ENCODE measurements at places on chromosomes 4 and X. TPM values are rescaled to one million over a fixed set of nuclear protein-coding genes. Genes with fewer than 3 reads are reported as not detected.

The MAGEB6B gene
- not detected for total RNA-seq

GRCh38 chrX:57821703-57822387 lies 88.4 kb downstream of the ZXDA start:
- DNase-seq, result peak; percentile 10

The C1GALT1C1 gene
- total RNA-seq, result 4.3 TPM

The TEX13D gene
- total RNA-seq, result not detected

The MAGEB17 gene
- not detected for total RNA-seq

DNA sequence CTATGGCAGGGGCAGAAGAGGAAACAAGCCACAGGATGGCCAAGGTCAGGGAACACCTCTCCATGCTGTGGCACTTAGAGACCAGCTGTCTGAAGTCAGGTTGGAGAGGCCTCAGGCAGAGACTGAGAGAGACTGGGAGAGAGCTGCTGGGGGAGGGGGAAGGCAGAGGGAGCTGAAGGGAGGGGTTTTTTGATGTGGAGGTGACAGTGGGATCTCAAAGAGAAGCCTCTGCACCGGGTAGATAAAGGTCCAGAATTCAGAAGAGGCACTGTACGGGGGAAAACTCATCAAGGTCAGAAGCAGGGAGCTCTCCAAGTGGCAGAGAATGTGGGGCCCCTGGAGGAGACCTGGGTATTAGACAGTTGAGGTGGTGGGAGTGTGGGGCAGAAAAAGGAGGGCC lies 41.6 kb upstream of the HMGB3 start:
- DNase-seq, result no peak

DNA sequence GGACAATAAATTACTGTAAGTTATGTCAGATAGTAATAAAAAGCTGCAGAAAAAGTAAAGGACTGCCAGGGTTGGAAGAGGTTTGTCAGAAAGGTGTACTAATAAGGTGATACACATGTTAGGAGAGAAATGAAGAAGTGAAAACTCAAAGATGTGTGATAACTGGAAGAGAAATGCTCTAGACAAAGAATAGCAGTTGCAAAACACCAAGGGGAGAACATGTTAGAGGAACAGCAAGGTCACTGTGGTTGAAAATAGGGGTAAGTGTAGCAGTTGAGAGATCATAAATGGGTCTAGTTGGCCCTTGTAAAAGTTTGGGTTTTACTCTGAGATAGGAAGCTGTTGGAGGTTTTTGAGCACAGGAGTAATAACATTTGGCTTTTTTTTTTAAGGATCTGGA lies 46.9 kb downstream of the HSPA4L start:
- no peak for DNase-seq

DNA sequence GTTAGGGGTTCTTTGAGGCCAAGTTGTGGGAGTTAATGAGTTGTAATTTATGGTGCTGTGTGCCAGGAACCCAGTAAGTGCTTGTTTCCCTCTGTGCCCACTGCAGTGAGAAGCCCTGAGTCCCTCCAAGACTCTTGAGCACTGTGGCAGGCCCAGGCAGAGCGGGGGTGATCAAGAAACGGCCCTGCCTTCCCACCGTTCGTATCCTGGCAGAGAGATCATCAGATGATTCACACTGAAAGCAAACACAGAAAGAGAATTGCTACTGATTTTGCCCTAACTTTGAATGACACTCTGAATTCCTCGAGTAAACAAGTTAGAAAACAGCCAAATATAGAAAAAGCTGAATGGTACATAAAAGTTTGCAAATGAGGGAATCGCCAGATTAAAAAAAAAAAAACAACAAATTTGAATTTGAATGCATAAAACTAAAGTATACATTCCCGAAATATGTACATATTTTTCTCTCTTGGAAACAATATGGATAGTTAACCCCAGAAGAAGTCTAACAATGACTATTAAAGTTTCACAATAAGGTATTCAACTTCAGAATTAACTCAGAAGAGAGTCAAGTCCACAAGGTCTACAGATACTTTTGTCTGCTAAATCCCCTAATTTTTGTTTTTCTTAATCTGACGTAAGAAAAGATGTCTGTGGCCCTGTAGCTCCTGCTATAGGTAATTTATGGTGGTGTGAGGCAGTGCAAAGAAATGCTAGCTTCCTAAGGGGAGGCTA lies 71.8 kb downstream of the AFAP1 start:
- no peak for DNase-seq

GRCh38 chrX:39891781-39892180 lies 206.0 kb downstream of the BCOR start:
- no peak for DNase-seq

DNA sequence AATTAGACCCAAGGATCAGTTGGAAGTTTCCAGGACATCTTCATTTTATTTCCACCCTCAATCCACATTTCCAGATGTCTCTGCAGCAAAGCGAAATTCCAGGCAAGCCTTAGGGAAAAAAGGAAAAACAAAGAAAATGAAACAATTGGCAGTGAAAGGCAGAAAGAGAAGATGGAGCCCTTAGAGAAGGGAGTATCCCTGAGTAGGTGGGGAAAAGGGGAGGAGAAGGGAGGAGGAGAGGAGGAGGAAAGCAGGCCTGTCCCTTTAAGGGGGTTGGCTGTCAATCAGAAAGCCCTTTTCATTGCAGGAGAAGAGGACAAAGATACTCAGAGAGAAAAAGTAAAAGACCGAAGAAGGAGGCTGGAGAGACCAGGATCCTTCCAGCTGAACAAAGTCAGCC lies at the start of gene PLP1:
Gene PLP1 (plus strand): TSS at position 295 of the 400 bp plus-strand sequence. CDS start 156 bp downstream, outside the sequence.
- DNase-seq, result no peak

DNA sequence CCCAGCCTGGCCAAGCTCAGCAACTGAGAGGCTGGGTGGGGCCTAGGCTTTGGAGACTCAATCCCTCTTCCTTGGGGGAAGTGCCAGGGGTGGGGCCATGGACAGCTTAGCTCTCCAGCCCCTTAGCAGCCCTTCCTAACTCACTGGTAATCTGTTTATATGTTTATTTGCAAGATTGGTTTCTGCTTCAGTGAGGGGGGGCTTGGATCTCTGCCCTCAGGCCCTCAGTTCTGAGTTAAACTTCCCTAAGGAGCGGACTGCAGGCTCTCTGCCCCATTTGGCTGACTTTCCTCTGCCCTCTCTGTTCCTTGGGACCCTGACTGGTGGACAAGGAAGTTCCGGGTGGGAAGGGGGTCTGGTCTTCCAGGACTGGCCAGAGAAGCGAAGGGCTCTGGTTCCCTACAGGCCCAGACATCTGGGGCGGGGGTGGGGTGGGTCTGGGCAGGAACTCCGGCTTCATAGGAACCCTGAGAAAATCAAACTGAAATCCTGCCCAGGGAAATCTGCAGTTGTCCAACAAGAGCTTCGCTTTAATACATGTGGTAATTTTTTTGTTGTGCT lies 51.4 kb downstream of the NALF2 start:
- no peak for DNase-seq

DNA sequence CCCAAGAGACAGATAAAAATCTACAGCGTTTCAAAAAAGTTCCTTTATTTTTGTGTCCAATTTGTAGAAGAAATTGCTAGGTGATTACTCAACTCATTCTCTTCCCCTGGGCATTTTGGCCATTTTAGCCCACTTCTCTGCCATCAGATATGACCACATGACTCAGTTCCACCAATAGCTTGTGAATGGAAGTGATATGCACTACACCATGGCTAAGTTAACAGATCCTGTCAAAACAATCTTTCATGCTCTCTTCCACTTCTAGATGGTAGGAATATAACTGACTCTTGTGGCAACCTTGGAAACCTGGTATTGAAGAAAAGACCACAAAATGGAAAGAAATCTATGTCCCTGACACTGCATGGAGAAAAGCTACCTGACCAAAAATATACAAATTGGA lies 26.2 kb upstream of the FREM3 start:
- DNase-seq, result no peak

DNA sequence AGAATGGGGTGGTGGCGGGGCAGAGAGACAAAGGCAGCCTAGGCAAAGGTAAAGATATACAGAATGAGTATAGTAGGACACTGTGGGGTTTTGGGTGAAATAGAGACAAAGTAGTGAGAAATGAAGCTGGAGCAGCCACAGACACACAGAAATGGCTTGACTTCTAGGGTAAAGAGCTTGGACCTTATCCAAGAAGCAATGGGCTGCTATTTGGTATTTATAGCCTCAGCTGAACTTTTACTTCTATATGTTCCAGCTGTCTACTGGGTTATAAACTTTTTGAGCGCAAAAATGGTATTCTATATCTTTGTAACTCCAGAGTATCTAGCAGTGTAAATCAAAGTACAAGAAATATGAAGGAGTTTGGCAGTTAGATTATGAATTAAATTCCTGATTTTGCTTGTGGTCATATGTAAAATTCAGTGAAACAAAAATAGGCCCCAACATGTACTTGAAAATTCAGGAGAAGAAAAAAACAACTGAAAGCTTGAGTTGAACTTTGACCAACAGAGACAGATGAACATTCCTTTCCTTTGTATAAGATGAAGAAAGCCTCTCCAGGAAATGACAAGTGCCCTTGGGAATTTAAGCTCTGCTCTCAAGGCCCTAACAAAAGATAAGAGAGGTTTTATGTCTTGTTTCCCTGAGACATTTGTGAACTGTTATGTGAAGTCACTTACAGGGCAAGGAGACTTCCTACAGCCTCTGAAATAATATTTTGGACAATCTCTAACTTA lies 354.1 kb downstream of the CHIC1 start:
- DNase-seq, result no peak

DNA sequence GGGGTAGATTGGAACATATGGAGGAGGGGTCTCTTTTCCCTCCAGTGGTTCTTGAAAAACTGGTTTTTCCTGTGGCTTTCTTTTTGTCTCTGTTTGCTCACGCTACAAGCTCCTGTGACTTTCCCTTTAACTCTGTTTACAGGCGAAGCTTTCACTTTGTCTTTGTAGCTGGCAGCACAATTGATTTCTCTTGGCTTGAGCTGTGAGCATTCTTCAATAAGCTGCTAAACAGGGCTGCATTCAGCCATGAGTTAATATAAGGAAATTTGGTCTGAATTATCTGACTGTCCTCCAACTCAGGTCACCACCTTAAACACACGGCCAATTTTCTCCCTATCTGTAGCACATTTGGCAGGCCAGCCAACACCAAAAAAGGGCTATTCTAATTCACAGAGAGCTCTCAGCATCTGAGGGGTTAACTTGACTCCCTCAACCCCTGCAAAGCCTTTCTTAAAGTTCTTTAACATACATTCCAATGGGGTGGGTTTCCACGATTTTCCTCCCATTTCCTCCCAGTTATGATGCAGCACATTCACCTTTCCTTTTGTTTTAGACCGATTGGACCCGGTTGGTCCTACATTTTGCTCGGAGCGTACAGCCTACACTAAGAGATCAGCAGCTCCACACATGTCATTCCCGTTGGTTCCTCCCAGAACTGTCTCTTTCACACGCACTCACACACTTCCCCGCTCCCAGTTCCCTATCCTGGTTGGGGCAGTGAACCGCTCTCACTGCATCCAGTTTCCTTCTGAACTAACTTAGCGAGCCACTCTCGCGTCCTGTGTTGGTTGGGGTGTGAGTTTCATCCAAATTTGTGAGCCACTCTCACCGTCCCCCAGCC lies 45.4 kb downstream of the UGT2A3 start:
- DNase-seq, result no peak

GRCh38 chr4:35250761-35251160 lies 993.6 kb downstream of the ARAP2 start:
- DNase-seq, result no peak

- no peak for DNase-seq
Measured at GRCh38 chr4:140800666-140801065, 44.5 kb upstream of the TBC1D9 start.

The TMPRSS11A gene
- total RNA-seq, result not detected

GRCh38 chrX:11890836-11891514 lies 132.9 kb downstream of the MSL3 start:
- DNase-seq, result no peak

DNA sequence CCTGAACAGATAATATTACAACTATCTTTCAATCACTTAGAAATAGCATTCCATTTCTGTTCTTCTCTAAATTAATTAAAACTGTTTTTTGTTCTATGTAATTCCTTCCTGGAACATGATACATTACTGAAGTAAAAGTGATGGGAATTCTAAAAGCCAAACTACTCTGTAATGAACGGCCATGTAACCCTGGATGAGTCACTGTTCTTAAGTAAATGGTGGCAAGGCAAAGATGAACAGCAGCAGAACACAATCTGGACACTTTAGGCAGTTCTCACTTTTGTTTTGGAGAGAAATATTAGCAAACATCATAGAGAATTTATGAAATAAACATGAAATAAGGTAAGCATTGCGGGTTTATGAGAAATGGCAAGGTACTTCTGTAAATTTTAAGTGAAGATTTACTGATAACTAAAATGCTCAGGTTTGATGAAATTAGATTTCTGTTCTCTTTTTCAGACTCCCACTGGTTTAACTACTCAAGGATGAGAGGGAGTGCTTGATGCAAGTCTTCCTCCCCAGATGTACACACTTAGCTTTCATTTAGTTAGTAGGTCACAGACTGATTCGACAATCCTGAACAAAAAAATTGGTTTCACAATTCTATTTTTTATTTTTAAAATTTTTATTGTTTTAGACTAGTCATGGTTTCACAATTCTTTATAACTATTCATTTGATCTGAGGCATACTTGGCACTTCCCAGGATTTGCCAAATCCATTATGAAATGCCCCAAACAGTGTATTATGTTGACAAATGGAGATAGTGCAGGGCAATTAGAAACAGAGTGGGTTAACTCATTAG lies 964 bp upstream of the GPR82 start:
- DNase-seq, result no peak

DNA sequence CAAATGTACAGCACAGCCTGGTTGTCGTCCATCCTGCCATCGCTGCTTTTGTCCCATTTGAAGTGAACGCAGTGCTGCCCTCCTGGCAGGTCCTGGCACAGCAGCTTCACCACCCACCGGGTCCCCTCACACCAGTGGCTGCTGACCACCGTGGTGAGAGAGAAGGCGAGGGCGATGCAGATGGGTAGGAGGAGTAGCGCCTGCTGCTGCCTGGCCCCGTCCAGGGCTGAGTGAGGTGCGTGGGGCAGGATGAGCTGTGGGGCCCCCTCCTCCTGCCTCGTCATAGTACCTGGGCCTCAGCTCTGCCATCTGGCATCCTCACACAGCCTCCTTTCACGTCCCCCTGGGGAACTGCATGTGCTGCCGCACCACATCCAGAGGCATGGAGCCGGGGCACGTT lies 1.8 kb downstream of the DCAF8L2 start:
- no peak for DNase-seq

GRCh38 chr4:118845552-118846050 lies 9.7 kb upstream of the SEC24D start:
- no peak for DNase-seq

The KLB gene
- not detected for total RNA-seq
